ENCODE measurements at places on chromosomes 11 and 22.

DNA sequence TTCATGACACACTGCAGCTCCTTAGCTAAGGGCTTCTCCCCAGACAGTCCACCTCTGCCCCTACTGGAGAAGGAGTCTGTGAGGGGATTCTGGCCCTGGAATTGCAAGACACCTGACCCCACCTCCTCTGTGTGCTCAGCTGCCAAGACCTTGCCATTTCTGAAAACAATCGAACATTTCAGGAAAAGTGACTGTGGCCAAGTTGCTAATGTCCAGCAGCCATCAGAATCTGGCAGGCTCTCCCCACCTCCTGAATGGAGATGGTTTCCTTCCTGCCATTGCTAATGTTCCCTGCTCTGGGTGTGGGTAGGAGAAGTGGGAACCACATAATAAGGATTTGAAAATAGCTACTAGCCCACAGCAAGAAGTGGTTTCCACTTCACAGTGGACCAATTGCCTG, 127.2 kb upstream of the ALX4 start:
- DNase-seq, result no peak

DNA sequence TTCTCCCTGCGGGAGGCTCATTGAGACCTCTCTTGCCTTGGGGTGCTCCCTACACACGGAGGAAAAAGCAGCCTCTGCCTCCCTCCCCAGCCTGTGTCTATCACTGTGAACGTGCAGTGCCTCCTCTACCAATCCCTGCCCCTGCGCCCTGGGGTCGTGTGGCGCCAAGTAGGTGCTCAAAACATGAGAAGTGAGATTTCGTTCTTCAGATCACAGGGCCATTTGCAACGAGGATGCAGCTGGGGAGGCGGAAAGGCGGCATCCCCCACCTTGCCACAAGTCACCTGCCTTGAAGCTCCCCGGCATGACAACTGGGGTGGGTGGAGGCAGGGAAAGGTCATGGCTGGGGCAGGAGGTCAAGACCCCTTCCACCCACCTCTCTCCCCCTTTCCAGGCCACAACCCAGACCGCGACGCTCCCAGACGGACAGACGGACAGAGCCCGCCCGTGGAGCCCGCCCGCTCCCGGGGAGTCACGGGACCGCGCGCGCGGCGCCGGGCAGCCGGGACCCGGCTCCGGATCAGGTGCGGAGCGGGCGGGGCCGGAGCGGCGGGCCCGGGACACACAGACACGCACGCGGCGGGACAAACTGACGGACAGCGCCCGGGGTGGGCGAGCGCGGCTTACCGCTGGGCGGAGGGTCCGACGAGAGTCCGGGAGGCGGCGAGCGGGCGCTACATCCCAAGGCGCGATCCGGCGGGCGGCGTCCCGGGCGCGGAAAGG, 485 bp downstream of the KCNJ4 start:
- no peak for DNase-seq

- DNase-seq, result no peak
Measured at GRCh38 chr11:46615756-46616155, 1.3 kb downstream of the HARBI1 start.

DNA sequence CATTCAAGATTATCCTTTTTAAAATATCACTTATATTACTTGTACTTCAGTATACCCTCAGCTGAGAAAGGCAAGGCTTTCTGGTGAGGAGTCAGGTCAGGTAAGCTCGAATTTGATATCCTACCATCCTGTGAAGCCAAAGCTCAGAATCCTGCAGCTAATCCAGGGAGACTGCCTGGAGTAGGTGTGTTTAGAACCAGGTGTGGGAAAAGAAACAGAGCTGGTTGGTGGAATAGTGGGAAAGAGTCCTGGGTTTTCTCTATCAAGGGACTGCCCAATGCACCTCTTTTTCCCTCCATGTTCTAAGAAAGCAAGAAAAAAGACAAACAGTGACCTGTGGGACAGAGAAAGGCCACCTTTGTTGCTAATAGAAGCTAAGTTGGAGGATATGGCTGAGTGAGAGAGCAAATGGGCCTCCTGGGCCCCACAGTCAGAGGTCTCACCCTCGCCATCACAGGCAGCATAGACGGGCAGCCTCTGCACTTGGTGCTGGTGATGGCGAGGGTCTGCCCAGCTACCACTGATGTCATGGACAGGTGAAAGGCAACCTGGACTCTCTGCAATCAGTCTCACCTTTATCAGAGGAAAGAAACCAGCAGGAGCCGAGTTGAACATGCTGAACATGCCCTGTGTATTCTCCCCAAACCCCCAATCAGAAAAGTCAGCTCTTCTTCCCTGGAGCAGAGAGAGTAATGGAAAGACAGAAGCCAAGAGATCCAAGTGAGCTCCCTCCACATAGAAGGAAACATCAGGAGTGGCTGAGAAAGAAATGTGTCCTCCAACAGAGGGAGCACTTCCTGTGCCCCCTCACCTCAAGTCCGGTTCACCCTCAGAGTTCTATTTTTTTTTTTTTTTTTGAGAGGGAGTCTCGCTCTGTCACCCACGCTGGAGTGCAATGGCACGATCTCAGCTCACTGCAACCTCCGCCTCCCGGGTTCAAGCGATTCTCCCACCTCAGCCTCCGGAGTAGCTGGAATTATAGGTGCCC, 491.3 kb downstream of the BUD13 start:
- DNase-seq, result no peak

- no peak for DNase-seq
Measured at GRCh38 chr11:11545285-11546275, 76.2 kb downstream of the GALNT18 start.
